Caco-2 (cell line): ENCODE measurements at places on chromosomes 12 and 14. TPM values are rescaled to one million over a fixed set of nuclear protein-coding genes. Genes with fewer than 3 reads are reported as not detected.

USP5 gene
- 226 and 230 TPM in 2 replicates for total RNA-seq

TOMM20L gene
- 1.2 and 1.7 TPM in 2 replicates for total RNA-seq

LHX5 gene
- total RNA-seq = 0.25 and 0.30 TPM in 2 replicates

TAS2R14 gene
- 2.7 and 3.1 TPM in 2 replicates for total RNA-seq

SLC10A1 gene
- total RNA-seq = 2.6 and 3.8 TPM in 2 replicates

KRT75 gene
- not detected in 2 replicates for total RNA-seq

GRCh38 chr14:90828642-90829487, 12.6 kb upstream of the TTC7B start:
- H3K4me1 ChIP-seq = peaks cover 4% of the 10 kb centered on the region; the same call in 1 of the 2 replicates
- H3K36me3 ChIP-seq = no peaks in the 10 kb centered on the region
- no peaks in the 10 kb centered on the region for H3K27me3 ChIP-seq
- no peak for DNase-seq
- peak overlapping the region; percentile 32 for H3K27ac ChIP-seq
- peak overlapping the region; percentile 8 for H3K4me3 ChIP-seq

GRCh38 chr12:67727702-67728666, 79.4 kb downstream of the DYRK2 start:
- H3K4me3 ChIP-seq = no peak overlapping the region
- no peaks in the 10 kb centered on the region for H3K27me3 ChIP-seq
- DNase-seq = no peak
- H3K27ac ChIP-seq = no peak overlapping the region

GRCh38 chr12:116126610-116127009, 150.9 kb downstream of the MED13L start:
- no peak overlapping the region for H3K4me3 ChIP-seq
- no peaks in the 10 kb centered on the region; the same call in 1 of the 2 replicates for H3K36me3 ChIP-seq
- no peaks in the 10 kb centered on the region for H3K27me3 ChIP-seq
- H3K27ac ChIP-seq = no peak overlapping the region
- H3K4me1 ChIP-seq = peaks cover 10% of the 10 kb centered on the region

DNA sequence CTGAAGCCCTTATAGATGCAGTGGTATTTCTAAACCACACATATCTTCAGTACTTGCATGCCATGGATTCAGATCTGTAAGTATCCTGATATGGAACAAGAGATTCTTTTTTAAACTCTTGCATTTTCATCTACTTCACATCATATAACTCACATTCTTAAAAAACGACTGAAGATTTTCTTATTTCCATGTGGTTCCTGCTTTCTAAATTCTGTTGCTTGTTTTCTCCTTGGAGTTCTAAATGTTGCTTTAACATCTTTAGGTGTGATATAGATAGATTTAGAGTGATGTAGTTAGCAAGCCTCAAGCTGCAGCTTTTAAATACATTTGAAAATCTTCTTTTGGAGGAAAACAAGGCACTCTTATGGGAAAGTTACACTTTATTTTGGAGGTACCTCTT, 455.4 kb downstream of the FOXG1 start:
- no peaks in the 10 kb centered on the region for H3K4me1 ChIP-seq
- no peaks in the 10 kb centered on the region for H3K27me3 ChIP-seq
- no peak for DNase-seq
- H3K36me3 ChIP-seq = no peaks in the 10 kb centered on the region

GRCh38 chr12:49647827-49648711, 24.7 kb downstream of the PRPF40B start:
- peak overlapping the region; percentile 10 for H3K27ac ChIP-seq
- H3K4me1 ChIP-seq = peaks cover 16% of the 10 kb centered on the region; the same call in 1 of the 2 replicates
- DNase-seq = no peak
- no peak overlapping the region for H3K4me3 ChIP-seq
- peaks cover 3% of the 10 kb centered on the region; the same call in 1 of the 2 replicates for H3K36me3 ChIP-seq

DNA sequence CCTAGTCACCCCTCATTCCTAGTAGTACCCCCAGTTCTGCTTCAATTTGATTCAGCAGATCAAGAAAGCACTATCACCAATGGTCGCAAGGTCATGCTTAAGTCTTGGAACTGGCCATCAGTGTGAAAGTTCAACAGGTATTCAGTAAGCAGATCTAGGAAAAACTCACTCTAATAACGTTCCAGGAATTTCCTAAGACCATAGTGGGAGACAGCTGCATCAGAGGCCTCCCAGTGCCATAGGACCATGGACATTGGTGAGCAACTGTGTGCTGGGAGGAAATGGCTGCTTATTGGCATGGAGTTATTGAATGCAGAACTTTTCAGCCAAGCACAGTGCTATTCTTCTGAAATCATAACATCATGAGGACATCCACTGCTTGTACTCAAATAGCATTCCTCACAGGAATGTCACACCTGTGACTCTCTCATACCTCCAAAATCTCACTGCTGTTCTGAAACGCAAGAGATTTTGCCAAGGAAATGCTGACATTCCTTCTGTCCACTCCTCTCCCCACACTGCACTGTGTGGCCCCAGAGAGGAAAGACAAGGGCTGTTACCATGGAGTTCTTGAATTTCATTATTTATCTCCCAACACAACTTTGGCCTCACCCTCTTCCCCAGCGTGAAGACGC, 30.9 kb upstream of the MDM2 start:
- no peaks in the 10 kb centered on the region for H3K36me3 ChIP-seq
- no peak for DNase-seq
- H3K27ac ChIP-seq = no peak overlapping the region
- no peaks in the 10 kb centered on the region for H3K27me3 ChIP-seq
- no peak overlapping the region for H3K4me3 ChIP-seq
- H3K4me1 ChIP-seq = no peaks in the 10 kb centered on the region

DNA sequence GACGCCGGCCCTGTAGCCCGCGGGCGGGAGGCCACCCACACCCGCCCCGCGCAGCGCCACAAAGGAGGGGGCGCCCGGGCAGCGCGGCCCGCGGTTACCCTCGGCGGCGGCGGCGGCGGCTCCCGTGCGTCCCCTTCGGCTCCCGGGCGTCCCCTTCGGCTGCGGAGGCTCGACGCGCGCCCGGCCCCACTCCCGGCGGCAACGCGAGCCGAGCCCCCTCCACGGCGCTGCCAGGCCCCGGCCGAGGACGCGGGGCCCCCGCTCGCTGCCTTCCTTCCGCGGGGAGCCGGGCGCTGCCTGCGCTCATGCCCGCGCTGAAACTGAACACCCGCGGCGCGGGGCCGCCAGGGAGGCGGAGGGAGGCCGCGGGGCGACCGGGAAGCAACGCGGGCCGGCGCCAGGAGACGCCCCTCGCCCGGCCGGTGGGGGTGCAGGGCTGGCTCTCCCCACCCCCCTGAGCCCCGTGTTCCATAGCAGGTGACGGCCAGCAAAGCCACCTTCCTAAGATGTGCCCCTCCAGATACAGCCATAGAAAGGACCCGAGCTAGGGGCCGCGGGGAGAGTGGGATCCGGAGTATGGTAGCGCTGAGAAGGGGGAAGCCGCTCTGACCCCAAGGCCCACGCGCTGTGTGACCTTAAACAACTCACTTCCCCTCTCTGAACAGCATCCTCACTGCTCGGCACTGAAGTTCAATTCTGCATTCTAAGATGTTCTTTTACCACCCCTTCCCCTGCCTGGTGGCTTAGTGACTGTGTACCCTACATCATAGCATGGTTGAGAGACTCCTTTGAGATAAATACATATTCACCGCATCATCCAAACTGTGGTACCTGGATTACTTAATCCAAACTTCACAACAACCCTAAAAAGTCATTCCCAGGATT, 42.8 kb downstream of the KDM2B start:
- DNase-seq = no peak
- no peaks in the 10 kb centered on the region for H3K36me3 ChIP-seq
- peaks cover 21% of the 10 kb centered on the region for H3K4me1 ChIP-seq
- no peaks in the 10 kb centered on the region for H3K27me3 ChIP-seq
- H3K27ac ChIP-seq = peak overlapping the region; percentile 67

- no peak overlapping the region for H3K27ac ChIP-seq
- H3K4me1 ChIP-seq = peaks cover 8% of the 10 kb centered on the region; the same call in 1 of the 2 replicates
These were observed 18.9 kb upstream of the LRTM2 start for GRCh38 chr12:1801303-1801975.

DNA sequence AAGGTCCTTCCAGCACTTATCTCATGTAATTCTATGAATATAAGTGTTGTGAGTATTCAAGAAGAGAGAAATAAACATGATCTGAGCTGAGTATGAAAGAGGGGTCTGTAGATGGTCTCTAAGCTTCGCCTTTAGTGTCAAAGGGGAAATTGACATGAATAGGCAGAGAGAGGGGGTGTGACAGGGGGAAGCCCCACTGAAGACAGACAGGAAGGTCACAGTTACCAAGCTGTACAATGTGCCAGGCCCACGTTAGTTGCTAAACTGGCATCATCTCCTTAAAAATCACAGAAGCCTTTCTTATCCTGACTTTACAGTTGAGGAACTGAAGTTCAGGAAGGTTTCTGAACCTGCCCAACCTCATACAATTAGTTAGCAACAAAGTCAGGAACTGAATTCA, 7.6 kb downstream of the ARHGEF40 start:
- no peaks in the 10 kb centered on the region; the same call in 1 of the 2 replicates for H3K36me3 ChIP-seq
- no peak for DNase-seq
- H3K27ac ChIP-seq = no peak overlapping the region
- H3K4me1 ChIP-seq = no peaks in the 10 kb centered on the region
- no peak overlapping the region for H3K4me3 ChIP-seq

- H3K27me3 ChIP-seq = no peaks in the 10 kb centered on the region
- no peaks in the 10 kb centered on the region for H3K4me1 ChIP-seq
- no peak overlapping the region for H3K4me3 ChIP-seq
- no peak overlapping the region for H3K27ac ChIP-seq
These were observed 70.5 kb downstream of the LMNTD1 start for GRCh38 chr12:25482625-25483024.

DNA sequence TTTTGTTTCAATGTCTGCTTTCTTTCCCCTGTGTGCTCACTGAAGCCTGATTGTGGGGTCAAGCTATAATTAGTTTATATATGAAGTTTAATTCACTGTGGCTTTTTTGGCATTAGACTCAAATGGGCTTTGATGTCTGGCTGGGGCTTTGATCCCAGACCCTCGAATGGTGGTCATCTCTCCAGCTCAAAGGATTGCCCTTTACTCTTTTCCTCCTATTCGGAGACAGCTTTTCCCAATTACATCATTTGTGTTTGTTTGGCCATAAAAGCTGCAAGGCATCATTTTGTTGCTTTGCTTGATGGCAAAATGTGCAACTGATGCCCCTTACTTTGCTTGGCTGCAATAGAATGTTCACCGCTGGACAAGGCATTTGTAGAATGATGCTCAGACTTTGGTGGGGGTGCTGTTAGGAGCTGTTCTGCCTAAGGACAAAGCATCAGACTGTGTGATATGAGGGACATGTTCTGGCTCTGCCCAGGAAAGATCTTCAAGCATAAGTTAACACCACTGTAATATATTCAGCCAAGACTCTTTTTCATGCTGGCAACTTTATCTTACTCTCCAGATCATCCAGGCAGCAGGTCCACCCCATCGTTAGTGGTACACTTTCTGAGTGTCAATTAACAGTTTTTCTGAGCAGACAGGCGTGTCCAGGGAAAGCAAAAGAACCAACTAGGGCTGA, 3.2 kb upstream of the DACT1 start:
- no peak overlapping the region for H3K27ac ChIP-seq
- H3K27me3 ChIP-seq = no peaks in the 10 kb centered on the region; the same call in 1 of the 2 replicates
- no peak for DNase-seq
- no peak overlapping the region for H3K4me3 ChIP-seq
- no peaks in the 10 kb centered on the region for H3K36me3 ChIP-seq

DNA sequence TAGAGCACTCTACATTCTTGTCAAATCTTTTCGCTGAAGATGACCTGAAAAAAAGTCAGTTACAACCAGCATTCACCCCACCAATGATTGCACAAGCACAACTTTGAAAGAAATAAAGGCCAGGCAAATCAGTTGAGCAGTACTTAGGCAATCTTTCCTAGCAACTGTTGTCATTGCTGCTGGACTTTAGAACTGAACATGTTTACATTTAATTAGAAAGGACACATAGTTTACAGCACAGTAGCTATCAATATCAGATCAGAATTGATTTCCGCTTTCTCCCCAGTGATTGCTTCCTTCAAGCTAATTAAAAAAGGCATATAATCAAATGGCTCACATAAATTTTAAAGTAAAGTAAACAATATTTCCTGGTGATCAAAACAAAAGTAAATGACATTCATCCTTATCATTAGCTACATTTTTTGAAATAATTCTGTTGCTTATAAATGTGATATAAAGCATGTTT, 128.4 kb downstream of the FOXA1 start:
- peaks cover 3% of the 10 kb centered on the region; the same call in 1 of the 2 replicates for H3K36me3 ChIP-seq
- H3K27ac ChIP-seq = peak overlapping the region; percentile 91
- peaks cover 24% of the 10 kb centered on the region for H3K4me1 ChIP-seq
- DNase-seq = peak; percentile 85

DNA sequence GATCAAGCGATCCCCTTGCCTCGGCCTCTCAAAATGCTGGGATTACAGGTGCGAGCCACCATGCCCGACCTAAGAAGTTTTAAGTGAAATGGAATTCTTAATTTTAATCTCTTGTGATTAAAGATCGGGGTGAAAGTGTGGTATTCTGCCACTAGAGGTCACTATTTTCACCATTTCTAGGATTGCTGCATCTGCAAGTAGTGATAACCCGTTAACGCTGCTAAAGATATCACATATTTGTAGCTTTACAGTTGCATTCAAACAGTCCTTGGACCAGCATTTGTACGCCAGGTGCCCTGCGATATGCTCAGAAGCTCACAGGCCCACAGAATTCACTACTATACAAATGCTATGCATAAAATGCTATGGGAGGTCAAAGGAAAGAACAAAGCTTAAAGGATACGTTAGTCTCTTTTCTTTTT, 19.3 kb downstream of the CCDC62 start:
- H3K4me3 ChIP-seq = no peak overlapping the region
- no peaks in the 10 kb centered on the region for H3K27me3 ChIP-seq
- no peaks in the 10 kb centered on the region for H3K4me1 ChIP-seq

GRCh38 chr12:112321245-112321644, 61.0 kb downstream of the HECTD4 start:
- DNase-seq = no peak
- H3K4me1 ChIP-seq = no peaks in the 10 kb centered on the region
- no peaks in the 10 kb centered on the region for H3K27me3 ChIP-seq
- H3K36me3 ChIP-seq = no peaks in the 10 kb centered on the region

GRCh38 chr12:857611-858010, 91.9 kb downstream of the RAD52 start:
- H3K27me3 ChIP-seq = no peaks in the 10 kb centered on the region
- H3K27ac ChIP-seq = no peak overlapping the region
- H3K36me3 ChIP-seq = peaks cover 2% of the 10 kb centered on the region
- DNase-seq = no peak
- no peaks in the 10 kb centered on the region for H3K4me1 ChIP-seq

GRCh38 chr12:53996240-53997203, 3.4 kb upstream of the HOXC9 start:
- H3K27ac ChIP-seq = peak overlapping the region; percentile 97
- H3K4me3 ChIP-seq = peak overlapping the region; percentile 63
- no peaks in the 10 kb centered on the region for H3K27me3 ChIP-seq
- H3K4me1 ChIP-seq = peaks cover 6% of the 10 kb centered on the region

- DNase-seq = no peak
- H3K27ac ChIP-seq = no peak overlapping the region
- H3K4me1 ChIP-seq = no peaks in the 10 kb centered on the region
- H3K36me3 ChIP-seq = peaks cover 1% of the 10 kb centered on the region; the same call in 1 of the 2 replicates
- no peak overlapping the region for H3K4me3 ChIP-seq
- no peaks in the 10 kb centered on the region for H3K27me3 ChIP-seq
These were observed 9.8 kb downstream of the PRPF40B start for GRCh38 chr12:49632986-49633702.
